ENCODE measurements at places on chromosomes 12 and 14.
A peak's percentile ranks its signal among the peaks of the same experiment; 100 is the strongest.

GRCh38 chr14:105881021-105881930, 354.9 kb downstream of the TMEM121 start:
- no peaks in the 10 kb centered on the region for H3K4me1 ChIP-seq
- H3K27ac ChIP-seq: no peak overlapping the region
- no peak overlapping the region for H3K4me3 ChIP-seq
- DNase-seq: no peak
- no peaks in the 10 kb centered on the region for H3K36me3 ChIP-seq
- H3K27me3 ChIP-seq: no peaks in the 10 kb centered on the region

DNA sequence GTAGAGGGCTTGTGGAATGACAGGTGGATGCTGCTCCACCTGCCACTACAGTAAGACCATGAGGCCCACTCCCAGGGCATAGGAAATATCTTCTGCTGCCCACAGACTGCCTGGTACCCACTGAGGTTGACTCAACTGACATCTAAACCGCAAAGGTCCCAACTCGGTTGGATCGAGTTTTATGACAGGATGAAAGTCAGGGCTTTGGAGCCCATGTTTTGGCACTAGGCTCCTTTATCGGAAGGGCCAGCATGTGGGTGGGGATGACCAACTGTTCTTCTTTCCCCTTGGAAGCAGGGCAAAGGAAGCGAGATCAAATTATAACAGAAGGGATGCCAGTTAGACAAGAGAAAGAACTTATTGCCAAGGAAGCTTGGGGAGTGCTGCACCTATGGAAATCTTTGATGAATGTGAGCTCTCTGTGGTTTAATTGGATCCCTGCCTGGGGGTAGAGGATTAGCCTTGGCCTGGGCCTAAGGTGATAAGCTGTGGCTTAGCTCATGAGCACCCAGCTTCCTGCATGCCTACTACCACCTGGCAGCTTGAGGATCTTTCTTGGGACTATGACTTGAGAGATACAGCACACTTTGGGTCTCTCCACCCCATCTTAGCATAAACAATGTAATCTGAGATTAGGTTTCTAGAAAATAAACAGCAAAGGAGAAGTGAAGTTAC, 121.8 kb downstream of the KCNA5 start:
- no peak overlapping the region for H3K4me3 ChIP-seq
- no peak for DNase-seq
- H3K27ac ChIP-seq: no peak overlapping the region
- peaks cover 13% of the 10 kb centered on the region for H3K4me1 ChIP-seq
- H3K27me3 ChIP-seq: no peaks in the 10 kb centered on the region

GRCh38 chr12:75783093-75783877, 248.3 kb downstream of the PHLDA1 start:
- H3K27ac ChIP-seq: no peak overlapping the region
- no peaks in the 10 kb centered on the region for H3K27me3 ChIP-seq
- no peak overlapping the region for H3K4me3 ChIP-seq
- DNase-seq: peak; percentile 41

GRCh38 chr12:54571193-54572188, 17.0 kb downstream of the PPP1R1A start:
- H3K27me3 ChIP-seq: peaks cover 1% of the 10 kb centered on the region
- H3K27ac ChIP-seq: no peak overlapping the region
- H3K36me3 ChIP-seq: no peaks in the 10 kb centered on the region
- DNase-seq: no peak
- no peaks in the 10 kb centered on the region for H3K4me1 ChIP-seq
- H3K4me3 ChIP-seq: no peak overlapping the region

DNA sequence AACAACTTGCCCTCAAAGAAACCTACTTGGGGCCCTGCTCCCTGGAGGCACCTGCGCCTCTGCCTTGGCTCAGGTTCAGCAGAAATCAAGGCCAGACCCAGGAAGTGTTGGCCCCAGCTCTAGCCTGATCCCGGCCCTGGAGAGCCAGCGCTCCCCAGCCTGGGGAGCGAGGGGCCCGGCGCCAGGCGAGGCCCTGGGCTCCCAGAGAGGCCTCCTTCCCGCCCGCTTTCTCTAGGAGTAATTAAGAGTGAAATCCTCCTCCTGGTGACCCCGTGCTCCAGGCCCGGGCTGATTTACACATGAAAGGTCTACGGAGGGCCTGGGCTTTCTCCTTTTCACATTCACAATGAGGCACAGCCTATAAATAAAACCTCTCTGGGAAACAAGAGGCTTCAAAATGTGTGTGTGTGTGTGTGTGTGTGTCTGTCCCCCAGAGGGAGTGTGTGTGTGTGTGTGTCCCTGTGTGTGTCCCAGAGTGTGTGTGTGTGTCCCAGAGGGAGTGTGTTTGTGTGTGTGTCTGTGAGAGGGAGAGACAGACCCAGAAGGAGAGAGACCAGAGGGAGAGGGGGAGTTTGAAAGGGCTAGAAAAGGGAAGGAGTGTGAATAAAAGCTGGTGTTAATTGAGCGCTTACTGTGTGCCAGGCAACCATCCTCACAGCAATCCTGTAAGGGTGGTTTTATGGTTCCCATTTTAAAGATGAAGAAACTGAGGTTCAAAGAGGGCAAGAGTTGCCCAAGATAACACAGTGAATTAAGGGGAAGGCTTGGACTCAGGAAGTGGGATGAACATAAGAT, 23.8 kb upstream of the COX6A1 start:
- H3K27me3 ChIP-seq: peaks cover 2% of the 10 kb centered on the region
- no peak for DNase-seq
- no peak overlapping the region for H3K4me3 ChIP-seq
- H3K36me3 ChIP-seq: no peaks in the 10 kb centered on the region
- no peaks in the 10 kb centered on the region for H3K4me1 ChIP-seq

DNA sequence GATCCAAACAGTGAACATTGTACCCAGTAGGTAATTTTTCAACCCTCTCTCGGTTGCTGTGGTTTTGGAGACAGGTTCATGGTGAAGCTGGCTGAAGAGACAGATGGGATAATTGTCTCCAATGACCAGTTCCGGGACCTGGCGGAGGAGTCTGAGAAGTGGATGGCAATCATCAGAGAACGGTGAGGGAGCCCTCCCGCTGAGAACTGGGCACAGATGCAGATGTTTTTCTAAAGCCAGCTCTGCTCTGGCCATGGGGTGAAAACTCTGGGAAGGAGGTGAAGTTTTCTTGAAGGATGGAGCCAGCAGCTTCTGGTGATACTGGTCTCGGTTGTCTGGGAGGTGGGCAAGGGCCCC, 6.2 kb downstream of the KHNYN start:
- peaks cover 40% of the 10 kb centered on the region for H3K36me3 ChIP-seq
- no peak for DNase-seq
- no peak overlapping the region for H3K27ac ChIP-seq
- H3K4me3 ChIP-seq: no peak overlapping the region
- H3K27me3 ChIP-seq: no peaks in the 10 kb centered on the region
- peaks cover 11% of the 10 kb centered on the region for H3K4me1 ChIP-seq

- H3K36me3 ChIP-seq: peaks cover 18% of the 10 kb centered on the region
- peak overlapping the region; percentile 95 for H3K27ac ChIP-seq
- peaks cover 28% of the 10 kb centered on the region for H3K4me1 ChIP-seq
- H3K27me3 ChIP-seq: no peaks in the 10 kb centered on the region
- DNase-seq: no peak
These were observed 5.3 kb downstream of the TBX3 start for GRCh38 chr12:114678718-114679117.

DNA sequence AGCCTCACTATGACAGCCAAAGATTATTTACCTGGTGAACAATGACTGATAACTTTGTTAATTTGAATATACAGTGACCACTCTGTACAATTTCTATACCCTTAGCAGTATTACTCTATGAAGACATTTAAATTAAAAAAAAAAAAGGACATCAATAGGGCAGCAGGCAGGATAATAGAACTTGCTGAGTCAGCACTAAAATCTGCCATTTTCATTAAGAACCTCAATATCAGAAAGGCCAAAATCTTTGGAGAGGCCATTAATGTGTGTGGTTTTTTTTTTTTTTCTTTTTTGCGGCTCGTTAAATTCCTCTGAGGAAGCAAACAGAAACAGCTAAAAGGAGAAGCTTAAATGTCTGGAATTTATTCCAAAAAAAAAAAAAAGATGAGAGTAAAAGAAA, 73.7 kb downstream of the FOXN3 start:
- H3K36me3 ChIP-seq: no peaks in the 10 kb centered on the region
- H3K27ac ChIP-seq: no peak overlapping the region
- no peak overlapping the region for H3K4me3 ChIP-seq
- no peak for DNase-seq
- no peaks in the 10 kb centered on the region for H3K27me3 ChIP-seq

- peaks cover 21% of the 10 kb centered on the region for H3K27me3 ChIP-seq
- no peaks in the 10 kb centered on the region for H3K36me3 ChIP-seq
- no peak overlapping the region for H3K27ac ChIP-seq
- no peak overlapping the region for H3K4me3 ChIP-seq
These were observed 408 bp upstream of the CACNA2D4 start for GRCh38 chr12:1918884-1919236.

DNA sequence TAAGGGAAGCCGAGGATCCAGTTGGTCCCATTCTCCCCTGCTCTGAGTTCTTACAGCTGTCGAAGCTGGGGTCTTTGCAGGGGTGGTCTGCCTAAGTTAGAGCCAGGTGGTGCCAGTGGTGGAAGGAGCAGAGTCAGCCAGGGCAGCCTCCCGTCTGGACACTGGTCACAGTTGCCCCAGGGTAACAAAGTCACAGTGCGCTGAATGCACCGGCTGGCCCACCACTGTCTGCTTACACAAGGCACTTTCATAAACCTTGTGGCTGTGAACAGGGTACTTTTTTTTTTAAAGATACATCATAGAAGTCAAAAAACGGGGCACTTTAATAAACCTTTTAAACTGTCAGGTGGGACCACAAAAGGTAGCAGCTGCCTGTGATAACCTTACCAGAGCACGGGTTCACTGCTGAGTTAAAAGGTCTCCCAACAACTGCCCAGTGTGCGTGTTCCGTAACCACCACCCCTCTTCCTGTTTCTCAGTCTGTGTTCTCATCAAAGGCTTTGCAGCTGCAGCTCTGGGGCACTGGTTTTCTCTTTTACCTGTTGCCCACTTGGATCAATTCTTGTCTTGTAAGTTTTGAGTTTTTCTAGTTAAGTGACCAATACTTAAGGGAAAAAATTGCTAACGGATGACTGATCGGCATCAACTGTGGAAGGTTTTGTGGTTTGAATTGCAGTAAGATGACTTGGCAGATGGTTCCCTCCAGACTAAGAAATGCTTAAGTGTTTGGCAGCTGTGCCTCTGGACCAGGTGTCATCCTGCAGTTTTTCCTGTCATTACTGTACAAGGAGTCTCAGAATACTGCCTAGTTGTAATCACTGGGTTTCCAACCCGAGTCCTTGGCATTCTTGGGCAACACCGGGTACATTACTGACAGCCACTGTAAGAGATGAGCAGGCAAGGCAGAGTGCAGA, 55.9 kb downstream of the DYNC1H1 start:
- peak overlapping the region; percentile 52 for H3K27ac ChIP-seq
- H3K4me3 ChIP-seq: no peak overlapping the region
- H3K4me1 ChIP-seq: peaks cover 3% of the 10 kb centered on the region
- peaks cover 47% of the 10 kb centered on the region for H3K36me3 ChIP-seq
- H3K27me3 ChIP-seq: no peaks in the 10 kb centered on the region
- DNase-seq: peak; percentile 72

GRCh38 chr12:21852251-21852650, 77.7 kb upstream of the KCNJ8 start:
- no peak overlapping the region for H3K27ac ChIP-seq
- H3K36me3 ChIP-seq: no peaks in the 10 kb centered on the region
- H3K4me1 ChIP-seq: no peaks in the 10 kb centered on the region
- H3K4me3 ChIP-seq: no peak overlapping the region

Measured in fibroblast of lung (primary cell).